ENCODE measurements at places on chromosomes 2 and 18.
A peak's percentile ranks its signal among the peaks of the same experiment; 100 is the strongest.

DNA sequence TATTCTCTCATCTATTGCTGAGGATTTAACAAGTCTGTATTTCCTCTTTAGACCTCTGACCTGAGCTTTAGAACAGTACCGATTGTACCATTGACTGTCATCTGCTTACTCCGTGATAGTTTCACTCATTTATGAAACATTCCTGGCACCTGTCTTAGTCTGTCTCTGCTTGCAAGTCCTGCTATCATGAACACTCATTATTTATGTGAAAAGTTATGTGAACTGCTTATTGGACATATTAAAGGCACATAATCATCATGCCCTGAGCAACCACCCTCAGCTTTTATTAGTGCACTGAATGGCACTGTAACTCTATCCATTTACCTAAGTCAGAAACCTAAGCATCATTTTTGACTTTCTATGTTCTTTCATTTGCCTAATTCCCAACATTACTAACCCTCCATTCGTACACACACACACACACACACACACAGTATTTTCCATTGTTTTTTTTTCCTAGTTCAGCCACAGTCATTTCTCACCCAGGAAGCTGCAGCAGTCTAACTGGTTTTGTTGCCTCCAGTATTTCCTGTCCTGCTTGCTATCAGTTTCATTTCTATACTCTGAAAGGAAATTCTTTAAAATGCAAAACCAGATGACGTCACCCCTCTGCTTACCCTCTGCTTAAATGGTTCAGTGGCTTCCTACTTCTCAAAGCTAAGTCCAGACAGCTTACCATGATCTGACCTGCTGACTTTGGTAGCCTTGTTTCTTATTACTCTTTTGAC lies 146.1 kb downstream of the HAUS1 start:
- DNase-seq: peak; percentile 5

DNA sequence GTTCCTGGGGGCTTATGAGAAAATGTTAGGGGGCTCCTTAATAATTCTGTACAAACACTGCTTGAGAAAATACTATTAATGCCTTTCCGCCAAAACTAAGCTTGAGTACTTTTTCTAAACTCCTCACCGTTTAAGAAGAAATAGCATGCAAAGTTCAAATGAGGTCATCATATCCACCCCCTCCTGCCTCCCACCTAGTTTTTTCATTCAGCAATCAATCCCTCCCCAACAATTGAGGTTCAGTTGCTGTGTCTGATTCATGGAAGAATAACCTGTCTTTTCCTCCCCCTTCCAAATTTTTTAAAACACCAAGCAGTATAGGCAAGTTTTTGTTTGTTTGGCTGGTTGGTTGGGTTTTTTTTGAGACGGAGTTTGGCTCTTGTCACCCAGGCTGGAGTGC lies 24.4 kb upstream of the RMP24 start:
- DNase-seq: no peak

GRCh38 chr18:26548415-26549262 lies at the start of gene KCTD1:
KCTD1 (minus strand) TSS chr18:26548553; CDS start chr18:26548536, 17 bp downstream.
- peak; percentile 3 for DNase-seq

DNA sequence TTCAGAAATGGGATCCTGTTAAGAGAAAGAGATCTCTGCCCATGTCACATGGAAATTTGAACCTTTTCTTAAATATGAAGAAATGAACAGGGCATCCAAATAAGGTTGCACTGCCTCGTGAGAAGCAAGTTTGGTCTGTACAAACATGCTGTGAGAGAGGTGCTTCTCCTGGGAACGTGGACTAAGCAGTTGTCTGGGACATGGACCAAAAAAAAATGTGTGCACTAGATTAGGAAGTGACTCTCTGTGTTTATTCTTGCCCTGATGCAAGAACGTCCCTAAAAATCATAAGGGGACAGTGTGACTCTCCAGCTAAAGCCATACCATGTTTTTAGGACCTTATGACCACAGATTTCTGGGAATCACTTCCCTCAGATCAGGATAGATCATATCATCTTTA lies 23.7 kb upstream of the GCG start:
- DNase-seq: no peak

DNA sequence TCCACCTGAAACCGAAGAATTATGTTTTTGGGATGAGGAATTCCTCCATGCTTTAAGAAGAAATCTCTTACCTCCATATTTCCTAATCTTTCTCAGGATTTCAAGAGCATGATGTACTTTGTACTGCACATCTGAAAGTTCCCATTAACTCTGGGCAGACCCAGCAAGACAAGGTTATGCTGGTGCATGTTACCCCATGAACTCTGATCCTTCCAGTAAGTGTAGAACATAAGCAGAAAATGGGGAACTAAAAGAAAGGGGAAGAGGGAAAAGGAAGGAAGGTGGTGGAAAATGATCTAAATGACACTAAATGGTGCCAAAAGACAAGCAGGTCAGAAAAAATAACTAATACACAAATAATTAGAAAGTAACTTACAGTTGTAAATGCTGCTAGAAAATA lies 50.7 kb downstream of the STRN start:
- no peak for DNase-seq

DNA sequence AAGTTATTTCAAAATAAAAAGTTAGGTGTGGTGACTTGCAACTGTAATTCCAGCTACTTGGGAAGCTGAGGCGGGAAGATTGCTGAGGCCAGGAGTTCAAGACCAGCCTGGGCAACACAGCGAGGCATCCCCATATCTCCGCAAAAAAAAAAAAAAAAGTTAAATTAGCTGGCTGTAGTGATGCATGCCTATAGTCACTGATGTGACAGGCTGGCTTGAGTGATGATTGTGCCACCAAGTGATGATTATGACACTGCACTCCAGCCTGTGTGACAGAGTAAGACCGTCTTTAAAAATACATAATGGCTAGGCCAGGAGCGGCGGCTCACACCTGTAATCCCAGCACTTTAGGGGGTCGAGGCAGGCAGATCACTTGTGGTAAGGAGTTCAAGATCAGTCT lies 11.5 kb downstream of the SMPD4 start:
- DNase-seq: no peak

- DNase-seq: no peak
Measured at GRCh38 chr2:41877114-41877678, 170.6 kb upstream of the PKDCC start.

DNA sequence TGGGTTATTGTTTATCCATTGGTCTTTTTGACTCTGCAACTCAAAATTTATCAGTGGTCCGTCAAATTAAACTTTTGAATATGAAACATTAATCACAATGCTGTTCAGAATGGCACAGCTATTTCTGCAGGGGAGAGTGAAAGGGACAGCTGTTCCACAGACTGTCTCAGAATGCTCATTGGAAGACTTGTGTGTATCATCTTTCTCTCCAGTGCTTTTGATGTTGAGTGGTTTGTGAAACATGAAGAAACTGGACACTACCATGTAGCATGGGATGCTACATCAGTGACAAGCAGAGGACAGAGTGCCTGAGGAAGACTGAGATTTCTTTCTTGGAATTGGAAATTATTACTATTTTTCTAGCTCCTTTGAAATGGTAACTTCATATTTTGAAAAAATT lies 115.7 kb downstream of the PLCL1 start:
- no peak for DNase-seq

- no peak for DNase-seq
Measured at GRCh38 chr2:172207911-172208310, 105.2 kb upstream of the DLX2 start.

Measured in activated CD8-positive, alpha-beta memory T cell treated with anti-CD3 and anti-CD28 coated beads for 1 hour (primary cell).